ENCODE measurements at places on chromosomes 1 and 21.

DNA sequence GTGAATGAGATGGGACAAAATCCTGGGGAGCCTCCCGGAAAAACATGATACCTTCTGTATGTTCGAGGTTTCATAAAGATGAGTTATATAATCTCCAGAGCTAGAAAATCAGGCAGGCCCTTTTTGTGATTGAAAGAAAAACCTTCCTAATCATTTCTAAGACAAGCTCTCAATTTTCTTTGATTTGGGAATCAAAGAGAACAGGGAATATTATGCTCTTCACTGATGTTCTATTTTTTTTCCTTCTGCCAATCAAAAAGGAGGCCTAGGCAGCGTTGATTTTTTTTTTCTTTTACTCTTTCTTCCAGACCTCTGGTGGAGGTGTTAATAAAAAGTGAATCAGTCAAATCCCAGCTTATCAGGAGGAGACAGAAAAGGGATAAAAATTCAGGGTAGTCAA lies 34.5 kb downstream of the DIRAS3 start:
- no peak for DNase-seq

DNA sequence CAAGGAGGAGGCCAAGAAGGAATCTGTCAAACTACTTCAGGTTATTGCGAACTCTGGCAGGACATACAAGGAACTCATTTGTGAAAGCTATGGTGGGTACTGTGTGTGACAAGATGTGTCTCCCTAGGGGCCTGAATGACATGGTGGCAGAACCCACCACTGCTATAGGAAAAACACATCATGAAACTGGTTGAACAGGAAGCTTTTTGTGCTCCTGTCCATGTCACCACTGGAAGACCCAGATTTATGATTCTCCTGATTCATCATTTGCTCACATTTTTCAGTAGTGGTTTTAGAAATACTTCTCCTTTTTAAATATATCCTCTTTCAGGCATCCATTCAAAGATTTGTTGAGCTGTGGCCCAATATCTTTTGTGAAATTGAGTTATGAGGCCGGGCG lies 23.6 kb downstream of the ARMH1 start:
- DNase-seq: no peak

DNA sequence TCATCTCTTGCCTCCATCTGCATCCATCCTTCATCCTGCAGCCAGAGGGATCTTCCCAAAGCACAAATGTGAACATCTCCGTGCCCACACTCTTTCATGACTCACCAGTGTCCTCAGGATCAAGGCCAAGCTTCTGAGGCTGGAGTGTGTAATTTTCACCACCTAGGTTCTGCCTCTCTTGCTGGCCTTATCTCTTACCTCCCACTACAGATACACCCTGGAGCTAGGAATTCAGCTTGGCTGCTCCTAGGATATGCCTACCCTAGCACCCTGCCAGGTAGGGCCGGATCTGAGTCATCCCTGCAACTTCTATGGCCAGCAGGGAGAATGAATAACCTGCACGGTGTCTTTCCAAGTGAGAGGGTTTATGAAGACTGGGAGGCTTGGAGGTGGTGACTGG lies 208.7 kb upstream of the CSF3R start:
- DNase-seq: no peak

GRCh38 chr21:34668803-34669148 lies at the start of gene CLIC6:
TSS of gene CLIC6 (plus strand) at chr21:34668994. CDS start at chr21:34669389, 395 bp downstream.
- DNase-seq: no peak

DNA sequence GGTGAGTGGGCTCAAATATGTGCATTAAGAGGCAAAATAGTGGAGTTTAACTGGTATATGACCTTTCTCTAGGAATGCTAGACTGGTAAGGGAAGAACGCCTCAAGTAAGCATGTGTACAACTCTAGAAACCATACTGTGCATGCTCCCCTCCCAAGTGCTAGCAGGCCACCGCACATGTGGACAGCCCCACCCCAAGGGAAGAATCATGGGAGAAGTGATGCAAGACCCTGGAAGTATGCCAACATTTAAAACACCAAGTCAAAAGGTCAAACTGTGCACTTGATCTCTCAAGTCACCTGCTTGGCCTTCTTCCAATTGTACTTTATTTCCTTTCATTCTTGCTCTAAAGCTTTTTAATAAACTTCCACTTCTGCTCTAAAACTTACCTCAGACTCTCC lies 120.4 kb downstream of the WDR3 start:
- DNase-seq: no peak

GRCh38 chr1:178483251-178483957 lies 13.4 kb downstream of the CLEC20A start:
- DNase-seq: no peak

GRCh38 chr1:77378723-77379535 lies 97.1 kb downstream of the AK5 start:
- DNase-seq: no peak

DNA sequence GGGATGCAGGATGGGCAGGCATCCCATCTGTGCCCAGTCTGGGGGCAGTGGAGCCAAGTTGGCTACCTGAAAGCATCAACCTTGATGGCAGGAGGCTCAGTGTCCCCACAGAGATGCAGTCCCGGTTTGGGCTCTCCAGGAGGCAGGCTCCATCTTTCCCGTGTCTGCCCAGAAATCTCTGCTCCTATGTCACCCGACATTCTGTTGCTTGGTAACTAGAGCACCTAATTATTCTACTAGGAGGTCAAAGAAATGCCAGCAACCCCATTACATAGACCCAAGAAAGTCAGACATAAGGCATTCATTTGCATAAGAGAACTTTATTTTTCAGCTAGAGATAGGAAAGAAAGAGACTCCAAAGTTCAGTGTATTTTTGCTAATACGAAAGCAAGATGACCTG lies 100.3 kb upstream of the BACE2 start:
- DNase-seq: no peak

GRCh38 chr1:191641420-191642260 lies 516.6 kb upstream of the RGS18 start:
- DNase-seq: no peak
